NCI-H146 (cell line): ENCODE measurements at places on chromosomes 2 and 18.

GRCh38 chr18:26745288-26746181 is 120.0 kb downstream of the AQP4 start:
- DNase-seq, result no peak

- no peak for DNase-seq
These were observed 8.1 kb downstream of the STK39 start for GRCh38 chr2:168239281-168239680.

GRCh38 chr18:28175930-28176697 is 816 bp downstream of the CDH2 start:
- DNase-seq, result peak; percentile 69

DNA sequence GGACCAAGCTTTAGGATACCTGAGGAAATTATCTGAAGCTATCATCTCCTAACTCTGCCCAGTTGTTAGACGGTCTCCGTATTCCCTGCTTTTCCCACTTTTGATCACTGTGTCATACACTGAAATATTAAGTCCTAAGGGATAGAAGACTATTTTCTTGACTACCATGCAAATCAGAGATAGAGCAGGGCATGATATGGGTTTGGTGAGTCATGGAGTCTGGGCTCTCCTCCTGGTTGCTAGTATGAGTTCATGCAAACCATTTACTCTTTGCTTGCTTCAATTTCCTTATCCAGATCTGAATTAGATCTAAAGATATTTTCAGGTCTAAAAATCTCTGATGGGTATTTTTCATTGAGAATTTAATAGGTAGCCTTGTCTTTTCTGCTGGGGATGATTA is 55.0 kb downstream of the EHBP1 start:
- DNase-seq, result no peak
